ENCODE measurements at places on chromosomes 7 and 10. TPM values are rescaled to one million over a fixed set of nuclear protein-coding genes. Genes with fewer than 3 reads are reported as not detected.

DNA sequence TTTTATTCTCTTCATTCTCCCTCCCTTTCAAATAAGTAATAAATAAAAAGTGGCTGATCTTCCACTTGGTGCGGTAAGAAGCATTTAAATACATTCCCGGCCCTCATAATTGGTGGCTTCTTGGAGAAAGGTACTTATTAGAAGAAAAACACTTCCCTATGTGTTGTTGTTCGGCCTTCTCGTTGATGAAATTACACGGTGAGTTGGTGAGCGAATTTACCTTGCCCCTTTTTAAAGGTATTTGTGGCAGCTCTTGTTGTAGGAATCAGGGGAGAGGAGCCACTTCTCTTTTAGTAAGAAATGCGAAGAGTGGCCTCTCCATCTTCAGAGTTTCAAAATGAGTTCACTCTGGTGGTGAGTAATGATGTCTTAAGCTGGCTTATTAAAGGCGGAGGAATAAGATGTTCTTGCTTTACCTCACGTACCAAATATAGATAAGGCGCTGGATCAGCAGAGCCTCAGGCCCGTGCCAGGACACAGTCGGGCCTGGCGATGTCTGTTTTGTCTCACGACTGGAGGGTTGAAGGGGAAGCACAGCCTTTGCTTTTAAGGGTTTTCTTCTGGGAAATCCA lies 135.9 kb downstream of the CUX1 start:
- no peak overlapping the region for H3K27ac ChIP-seq
- no peak for DNase-seq
- no peaks in the 10 kb centered on the region for H3K36me3 ChIP-seq
- H3K4me1 ChIP-seq = no peaks in the 10 kb centered on the region

DNA sequence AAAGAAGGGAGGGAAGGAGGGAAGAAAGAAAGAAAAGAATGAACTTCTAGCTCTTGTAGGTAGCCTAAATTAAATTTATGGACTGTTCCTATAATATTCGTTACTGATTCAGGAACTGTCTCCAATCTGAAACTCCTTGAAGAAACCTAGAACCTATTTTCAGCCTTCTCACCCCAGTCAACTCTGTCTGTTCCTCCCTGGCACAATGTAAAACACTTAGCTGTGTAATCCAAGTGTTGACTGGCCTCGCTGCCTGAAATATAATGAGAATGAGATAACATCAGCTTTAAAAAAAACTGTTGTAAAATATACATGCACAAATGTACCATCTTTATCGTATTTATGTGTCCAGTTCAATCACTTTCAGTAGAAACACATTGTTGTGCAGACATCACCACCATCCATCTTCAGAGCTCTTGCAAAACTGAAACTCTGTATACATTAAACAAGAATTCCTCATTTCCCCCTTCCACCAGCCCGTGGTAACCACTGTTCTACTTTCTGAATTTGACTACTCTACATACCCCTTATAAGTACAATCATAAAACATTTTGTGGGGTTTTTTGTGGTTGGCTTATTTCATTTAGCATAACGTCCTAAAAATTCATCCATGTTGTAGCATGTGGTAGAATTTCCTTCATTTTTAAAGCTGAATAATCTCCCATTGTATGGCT lies 6.3 kb upstream of the C7orf33 start:
- no peak overlapping the region for H3K4me3 ChIP-seq
- DNase-seq = no peak
- no peaks in the 10 kb centered on the region for H3K27me3 ChIP-seq
- H3K27ac ChIP-seq = no peak overlapping the region
- H3K36me3 ChIP-seq = no peaks in the 10 kb centered on the region

- no peaks in the 10 kb centered on the region for H3K36me3 ChIP-seq
- H3K27ac ChIP-seq = no peak overlapping the region
- H3K4me1 ChIP-seq = no peaks in the 10 kb centered on the region
- DNase-seq = no peak
Observed at GRCh38 chr10:26440088-26440470, 1.9 kb downstream of the APBB1IP start.

- H3K4me3 ChIP-seq = peak overlapping the region; percentile 85
- no peaks in the 10 kb centered on the region for H3K36me3 ChIP-seq
- DNase-seq = no peak
- no peaks in the 10 kb centered on the region for H3K4me1 ChIP-seq
Observed at GRCh38 chr7:149027055-149027454, 1.2 kb downstream of the PDIA4 start.

GRCh38 chr7:132117181-132117580 lies 459.1 kb downstream of the PLXNA4 start:
- no peak for DNase-seq
- H3K27me3 ChIP-seq = no peaks in the 10 kb centered on the region
- H3K4me1 ChIP-seq = peaks cover 7% of the 10 kb centered on the region
- H3K4me3 ChIP-seq = no peak overlapping the region

GRCh38 chr10:86341361-86341811 lies 25.2 kb downstream of the GRID1 start:
- DNase-seq = no peak
- no peaks in the 10 kb centered on the region for H3K27me3 ChIP-seq
- H3K36me3 ChIP-seq = no peaks in the 10 kb centered on the region
- no peak overlapping the region for H3K4me3 ChIP-seq
- H3K27ac ChIP-seq = no peak overlapping the region

DNA sequence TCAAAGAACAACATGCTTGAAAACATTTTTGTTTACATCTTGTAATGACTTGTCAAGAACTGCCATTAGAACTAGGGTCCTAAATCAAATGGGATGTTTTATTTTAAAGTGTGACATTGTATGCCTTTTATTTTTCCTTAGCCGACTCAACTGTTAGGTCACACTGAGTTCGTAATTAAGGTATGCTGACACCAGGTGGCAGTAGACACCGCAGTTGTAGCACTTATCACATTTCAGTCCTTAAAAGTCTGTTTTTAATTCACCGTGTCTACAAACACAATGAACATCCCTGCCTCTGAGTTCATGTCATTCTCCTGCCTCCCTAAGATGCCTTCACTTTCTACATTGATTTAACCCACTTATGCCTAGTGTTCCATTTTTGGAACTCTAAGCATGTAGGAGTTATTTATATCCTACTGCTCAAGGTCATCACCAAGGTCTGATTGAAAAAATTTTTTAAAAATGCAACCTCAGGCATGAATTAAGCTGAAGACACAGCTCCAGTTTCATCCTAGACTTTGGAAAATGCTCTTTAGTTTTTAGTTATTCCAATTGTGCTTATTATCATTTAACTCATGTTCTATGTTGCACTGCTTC lies 186.1 kb downstream of the BMPER start:
- H3K27ac ChIP-seq = no peak overlapping the region
- H3K4me3 ChIP-seq = no peak overlapping the region
- peak; percentile 39 for DNase-seq
- no peaks in the 10 kb centered on the region for H3K27me3 ChIP-seq
- H3K4me1 ChIP-seq = no peaks in the 10 kb centered on the region

- no peak overlapping the region for H3K27ac ChIP-seq
- no peak overlapping the region for H3K4me3 ChIP-seq
- no peaks in the 10 kb centered on the region for H3K27me3 ChIP-seq
Observed at GRCh38 chr7:46680147-46680546, 759.1 kb upstream of the IGFBP3 start.

GRCh38 chr10:129786216-129786615 lies 177.9 kb downstream of the EBF3 start:
- no peak overlapping the region for H3K4me3 ChIP-seq
- no peaks in the 10 kb centered on the region for H3K27me3 ChIP-seq
- H3K4me1 ChIP-seq = peaks cover 4% of the 10 kb centered on the region
- DNase-seq = no peak
- no peaks in the 10 kb centered on the region for H3K36me3 ChIP-seq

- no peaks in the 10 kb centered on the region for H3K36me3 ChIP-seq
- no peaks in the 10 kb centered on the region for H3K4me1 ChIP-seq
- H3K27me3 ChIP-seq = no peaks in the 10 kb centered on the region
- no peak overlapping the region for H3K27ac ChIP-seq
Observed at GRCh38 chr7:1767524-1767923, 97.4 kb downstream of the ELFN1 start.

- no peak overlapping the region for H3K4me3 ChIP-seq
- H3K27ac ChIP-seq = no peak overlapping the region
- no peak for DNase-seq
Observed at GRCh38 chr10:50271564-50272250, 20.4 kb upstream of the ASAH2 start.

DNA sequence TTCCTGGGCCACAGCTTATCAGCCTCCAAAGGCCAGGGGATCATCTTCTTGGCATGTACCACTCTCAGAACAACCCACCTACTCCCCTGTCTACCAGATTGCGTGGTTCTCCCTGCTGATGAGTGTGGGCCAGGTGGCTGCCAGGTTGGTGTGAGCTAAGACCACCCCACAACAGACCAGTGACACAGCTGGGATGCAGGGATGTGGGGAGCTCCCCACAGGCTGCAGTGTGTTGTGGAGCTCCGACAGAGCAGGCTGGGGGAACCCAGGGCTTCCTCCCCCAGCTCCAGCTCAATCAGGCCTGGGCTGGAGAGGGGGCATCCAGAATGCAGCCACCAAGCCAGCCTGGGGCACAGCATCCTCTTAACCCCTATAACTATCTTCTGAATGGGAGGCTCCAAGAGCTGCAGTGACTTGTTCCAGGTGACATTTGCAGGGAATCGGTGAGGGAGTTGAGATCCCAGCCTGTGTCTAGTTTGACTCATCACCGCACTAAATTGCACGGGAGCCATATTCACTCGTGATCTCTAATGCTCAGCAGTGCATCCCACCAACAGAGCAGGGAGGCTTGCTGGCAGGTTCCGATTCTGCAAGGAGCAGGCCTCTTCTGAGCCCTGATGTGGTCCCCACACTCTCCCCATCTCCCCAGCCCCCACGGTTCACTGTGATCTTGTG lies 596 bp upstream of the GDF2 start:
- no peaks in the 10 kb centered on the region for H3K36me3 ChIP-seq
- no peaks in the 10 kb centered on the region for H3K27me3 ChIP-seq

DNA sequence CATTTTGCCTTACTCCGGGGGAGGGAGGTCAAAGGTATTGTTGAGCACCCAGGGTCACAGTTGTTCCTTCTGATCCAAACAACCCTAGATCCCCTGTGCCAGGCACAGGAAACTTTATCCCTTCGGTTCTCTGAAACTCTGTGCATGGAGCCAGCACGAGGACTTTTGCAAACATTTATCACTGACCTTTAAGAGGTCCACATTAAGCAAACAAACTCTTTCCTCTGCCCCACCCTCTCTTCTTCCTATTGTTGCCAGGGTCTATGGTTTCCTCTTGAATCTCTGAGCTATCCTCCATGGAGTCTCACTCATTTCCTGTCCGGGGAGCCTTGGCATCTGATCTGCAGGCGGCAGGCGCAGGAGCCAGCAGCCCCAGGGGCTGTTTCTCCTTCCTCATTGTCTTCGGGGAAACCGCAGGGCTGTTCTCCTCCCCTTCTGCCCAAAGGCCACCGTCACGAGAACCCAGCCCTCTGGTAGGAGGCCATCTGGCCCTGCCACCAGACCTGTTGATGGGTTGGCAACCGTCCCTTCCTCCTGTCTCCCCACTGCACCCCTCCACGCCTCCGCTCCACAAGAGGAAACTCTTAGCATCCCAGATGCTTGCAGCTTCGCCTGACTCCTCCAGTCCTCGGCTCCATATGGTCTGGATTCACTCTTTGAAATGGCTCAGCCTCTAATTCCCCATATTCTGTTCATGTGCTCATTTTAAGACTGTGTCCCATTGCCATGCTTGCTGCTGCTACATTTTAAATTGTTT lies 327.3 kb upstream of the NRP1 start:
- peak overlapping the region; percentile 30 for H3K4me3 ChIP-seq
- H3K27ac ChIP-seq = peak overlapping the region; percentile 17
- H3K27me3 ChIP-seq = no peaks in the 10 kb centered on the region
- DNase-seq = peak; percentile 64

DNA sequence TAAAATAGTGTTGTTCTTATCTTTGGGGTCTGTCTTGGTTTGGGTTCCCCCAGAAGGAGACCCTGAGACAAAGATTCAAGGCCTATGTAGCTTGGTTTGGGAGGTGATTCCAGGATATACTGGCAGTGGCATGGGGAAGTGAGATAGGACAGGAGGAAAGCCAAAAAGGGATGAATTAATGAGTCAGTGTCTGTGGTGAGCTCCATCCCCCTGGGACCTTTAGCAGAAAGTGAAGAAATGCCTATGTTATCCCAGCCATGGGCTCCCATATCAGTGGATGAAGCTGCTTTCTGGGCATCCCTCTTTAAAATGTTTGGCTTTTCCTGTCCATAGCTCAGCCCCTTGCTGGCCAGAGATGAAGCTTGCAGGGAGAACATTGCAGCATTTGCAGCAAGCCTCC lies 217.0 kb upstream of the CTBP2 start:
- no peak overlapping the region for H3K4me3 ChIP-seq
- H3K27me3 ChIP-seq = no peaks in the 10 kb centered on the region
- H3K4me1 ChIP-seq = no peaks in the 10 kb centered on the region

- H3K36me3 ChIP-seq = no peaks in the 10 kb centered on the region
- no peak overlapping the region for H3K4me3 ChIP-seq
- H3K27ac ChIP-seq = no peak overlapping the region
- no peak for DNase-seq
- no peaks in the 10 kb centered on the region for H3K4me1 ChIP-seq
Observed at GRCh38 chr10:88800152-88801125, 2.1 kb upstream of the LIPM start.

- H3K27ac ChIP-seq = no peak overlapping the region
- H3K27me3 ChIP-seq = no peaks in the 10 kb centered on the region
- H3K36me3 ChIP-seq = no peaks in the 10 kb centered on the region
- H3K4me3 ChIP-seq = peak overlapping the region; percentile 29
Observed at GRCh38 chr10:22849077-22849805, 78.6 kb upstream of the ARMC3 start.

GRCh38 chr10:122232769-122233168 lies 38.3 kb upstream of the BTBD16 start:
- peak; percentile 86 for DNase-seq
- H3K36me3 ChIP-seq = peaks cover 27% of the 10 kb centered on the region
- H3K27me3 ChIP-seq = no peaks in the 10 kb centered on the region
- H3K27ac ChIP-seq = peak overlapping the region; percentile 85
- peaks cover 36% of the 10 kb centered on the region for H3K4me1 ChIP-seq

DNA sequence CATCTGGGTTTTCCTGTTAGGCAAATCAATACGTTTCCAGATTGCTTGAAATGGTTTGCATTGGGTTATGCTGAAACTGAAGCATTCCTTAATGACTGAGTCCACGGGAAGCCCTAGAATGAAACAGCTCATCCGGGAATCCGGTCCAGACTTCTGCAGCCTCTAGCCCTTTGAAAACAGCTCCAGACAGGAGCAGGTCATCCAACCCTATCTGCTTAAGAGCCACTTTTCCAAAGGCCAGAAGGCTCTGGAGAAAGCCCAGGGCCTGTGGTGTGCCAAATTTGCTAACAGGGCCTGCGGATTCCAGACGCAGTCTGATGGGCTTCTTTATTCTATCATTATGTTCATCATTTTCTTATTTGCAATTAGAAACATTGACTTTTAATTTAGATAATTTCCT lies 265.4 kb downstream of the SKIDA1 start:
- no peak overlapping the region for H3K4me3 ChIP-seq
- no peaks in the 10 kb centered on the region for H3K4me1 ChIP-seq
- DNase-seq = no peak
- no peak overlapping the region for H3K27ac ChIP-seq

The HOXA7 gene
- 40.4 TPM for total RNA-seq

The SSC4D gene
- 1.8 TPM for total RNA-seq

The GATA3 gene
- 0.53 TPM for total RNA-seq

The ST8SIA6 gene
- not detected for total RNA-seq

The CDHR3 gene
- total RNA-seq = 1.5 TPM

The PROSER2 gene
- 14.6 TPM for total RNA-seq

The OLAH gene
- not detected for total RNA-seq

The NXPH1 gene
- total RNA-seq = not detected

The MMP21 gene
- total RNA-seq = not detected

The LRRN3 gene
- total RNA-seq = 19.3 TPM

The BUD23 gene
- total RNA-seq = 91.7 TPM

The JCAD gene
- 0.08 TPM for total RNA-seq
